Neural crest cell (in vitro differentiated cells): ENCODE measurements at places on chromosomes 7 and 10. TPM values are rescaled to one million over a fixed set of nuclear protein-coding genes. Genes with fewer than 3 reads are reported as not detected.
A peak's percentile ranks its signal among the peaks of the same experiment; 100 is the strongest.

DNA sequence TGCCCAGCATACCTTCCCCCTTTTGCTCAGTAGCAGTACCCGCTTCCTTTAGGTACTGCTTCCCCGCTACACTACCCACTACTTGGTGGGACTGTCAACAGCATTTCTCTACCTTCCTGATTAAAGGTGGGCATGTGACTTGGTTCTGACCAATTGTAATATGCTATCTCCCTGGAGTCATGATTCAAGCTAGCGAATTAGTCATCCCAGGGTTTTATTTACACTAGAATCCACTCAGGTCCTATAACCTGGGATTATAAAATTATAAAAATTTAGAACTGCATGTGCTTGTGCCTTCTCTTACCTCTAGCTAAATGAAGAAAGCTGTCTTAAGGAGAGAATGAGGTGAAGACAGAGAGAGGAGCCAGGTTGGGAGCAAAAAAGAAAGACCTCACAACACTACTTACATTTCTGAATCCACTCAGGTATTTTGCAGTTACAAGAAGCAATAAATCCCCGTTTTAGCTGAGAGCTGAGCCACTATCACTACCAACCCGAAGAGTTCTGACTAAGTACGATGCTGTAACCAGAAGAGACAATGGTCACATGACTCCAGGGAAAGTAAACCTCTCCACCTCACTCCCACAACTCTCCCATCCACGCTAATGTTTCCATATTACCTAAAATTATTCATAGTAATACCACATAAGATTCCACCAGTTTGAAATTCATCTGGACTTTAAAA lies 9.7 kb downstream of the GBX1 start:
- no peak for DNase-seq

DNA sequence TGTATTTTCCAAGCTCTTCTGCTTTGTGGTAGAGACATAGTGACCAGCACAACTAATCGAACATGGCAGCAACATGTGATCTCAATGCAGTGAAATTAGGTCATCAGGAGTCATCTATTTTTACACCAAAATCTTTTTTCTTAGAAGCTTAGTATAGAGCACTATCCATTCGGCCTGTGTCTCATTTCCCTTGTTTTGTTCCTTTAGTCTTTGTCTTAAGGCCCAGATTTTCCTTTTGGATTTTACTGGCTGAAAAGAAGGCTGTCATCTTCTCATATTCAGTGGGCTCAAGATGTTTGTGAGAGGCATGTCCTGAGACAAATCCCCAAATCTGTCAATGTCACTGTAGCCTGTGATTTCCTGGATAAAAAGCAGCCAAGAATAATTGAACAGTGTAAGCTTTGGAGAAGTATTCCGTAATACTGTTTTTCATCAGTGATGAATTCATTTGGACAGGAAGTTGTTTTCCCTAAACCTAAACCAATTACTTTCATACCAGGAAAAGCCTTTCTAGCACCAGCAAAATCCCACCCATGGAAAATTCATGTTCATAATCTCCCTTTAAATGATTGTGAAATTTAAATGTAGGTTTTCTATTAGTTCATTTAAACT lies 55.2 kb downstream of the MAGI2 start:
- DNase-seq: no peak

- DNase-seq: no peak
These were observed 51.6 kb upstream of the ZNF32 start for GRCh38 chr10:43700306-43700705.

Gene CPED1
- 3.6 and 4.3 TPM in 2 replicates for total RNA-seq

Gene TMEM236
- total RNA-seq: 0.05 TPM in 1 of 2 replicates, not detected in the other

DNA sequence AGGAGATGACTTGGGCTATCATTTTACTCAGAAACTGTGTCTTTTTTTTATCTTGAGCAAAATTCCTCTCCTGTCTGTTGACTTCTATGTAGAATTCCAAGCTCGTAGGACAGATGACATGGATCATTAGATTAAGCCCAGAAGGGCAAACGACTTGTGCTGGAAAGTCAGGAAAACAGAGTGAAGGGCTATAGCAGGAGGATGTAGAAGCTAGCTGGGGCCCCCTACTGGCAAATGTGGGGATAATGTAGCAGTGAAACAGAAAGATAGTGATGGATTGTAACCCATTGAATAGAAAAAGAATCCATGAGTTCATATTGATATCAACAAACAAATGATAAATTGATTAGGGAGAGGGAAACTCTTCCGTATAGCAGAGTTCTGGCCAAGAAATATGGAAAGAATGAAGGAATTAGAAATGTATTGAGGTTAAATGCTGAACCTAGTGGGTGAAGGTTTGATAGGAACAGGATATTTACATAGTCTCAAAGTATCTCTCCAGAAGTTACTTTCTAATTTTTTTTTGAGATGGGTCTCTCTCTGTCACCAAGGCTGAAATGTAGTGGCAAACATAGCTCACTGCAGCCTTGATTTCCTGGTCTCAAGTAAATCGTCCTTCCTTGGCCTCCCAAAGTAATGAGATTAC lies 103.6 kb downstream of the LYZL1 start:
- DNase-seq: peak; percentile 59

DNA sequence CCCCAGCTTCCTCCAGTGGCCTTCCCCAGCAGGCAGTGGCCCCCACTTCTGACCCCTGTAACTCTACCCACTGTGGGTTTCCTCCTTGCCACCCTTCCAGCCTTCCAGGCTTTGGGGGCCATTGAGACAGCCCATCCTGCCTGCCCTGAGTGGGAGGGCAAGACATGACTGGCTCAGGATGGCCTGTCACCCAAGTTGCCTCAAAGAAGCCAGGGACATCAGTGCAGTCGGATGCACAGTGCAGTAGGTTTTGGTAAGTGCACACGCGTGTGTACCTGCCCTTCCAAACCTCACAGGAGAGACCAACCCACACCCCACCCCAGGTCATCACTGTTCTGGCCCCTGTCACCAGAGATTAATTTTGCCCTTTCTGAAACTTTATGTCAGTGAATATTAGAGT lies 22.7 kb downstream of the ZMIZ2 start:
- DNase-seq: no peak
